ENCODE measurements at places on chromosomes 6 and 20.

- no peak for DNase-seq
Measured at GRCh38 chr20:23049201-23050075, at the start of gene THBD. THBD (minus strand) TSS chr20:23049672; CDS start chr20:23049504, 168 bp downstream.

DNA sequence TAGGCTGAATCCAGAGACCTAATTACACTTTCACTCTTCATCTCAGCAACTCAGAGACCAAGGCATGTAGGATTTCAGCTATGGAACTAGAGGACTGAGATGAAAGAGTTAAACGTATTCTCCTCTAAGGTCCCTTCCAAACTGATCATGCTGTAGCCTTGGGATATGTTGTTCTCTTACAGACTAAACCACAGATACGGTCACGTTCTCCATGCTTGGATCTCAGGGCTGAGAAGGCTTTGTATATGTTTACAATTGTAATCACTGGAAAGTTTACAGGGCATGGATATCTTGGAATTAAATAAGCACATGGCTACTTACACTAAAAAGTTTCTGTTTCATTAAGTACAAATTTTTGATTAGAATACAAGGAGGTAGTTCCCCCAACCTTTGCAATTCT, 50.1 kb downstream of the PKIB start:
- DNase-seq = no peak

- no peak for DNase-seq
Measured at GRCh38 chr6:12977806-12978205, 261.2 kb downstream of the PHACTR1 start.

- DNase-seq = peak; percentile 53
Measured at GRCh38 chr6:36357872-36358225, 21.2 kb upstream of the BNIP5 start.

DNA sequence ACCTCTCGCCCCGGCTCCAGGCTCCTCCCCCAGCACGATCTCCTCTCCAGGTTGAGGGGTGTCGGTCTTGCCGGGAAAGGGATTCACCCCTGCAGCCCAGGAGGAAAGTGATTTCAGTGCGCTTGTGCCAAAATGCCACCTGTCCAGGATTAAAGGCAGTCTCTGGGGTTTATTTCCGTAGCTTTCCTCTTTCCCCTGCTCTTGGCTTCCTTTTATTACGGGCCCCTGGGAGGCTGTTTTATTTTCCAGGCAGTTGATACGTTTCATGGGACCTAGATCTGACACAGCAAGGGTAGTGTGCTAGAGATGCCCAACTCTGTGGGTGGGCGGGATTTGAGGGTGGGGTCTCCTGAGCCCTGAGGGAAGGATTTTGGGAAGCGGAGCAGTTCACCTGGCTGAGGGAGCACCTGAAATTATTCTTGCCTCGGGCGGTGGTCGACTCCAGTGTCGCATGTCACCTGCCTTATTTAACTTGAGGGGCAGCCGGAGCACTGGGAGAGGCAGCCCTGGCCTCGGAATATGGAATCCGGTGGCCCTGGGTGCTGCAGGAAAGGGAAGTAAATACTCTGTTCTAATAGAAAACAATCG, 9.5 kb upstream of the NKX2-2 start:
- DNase-seq = no peak

DNA sequence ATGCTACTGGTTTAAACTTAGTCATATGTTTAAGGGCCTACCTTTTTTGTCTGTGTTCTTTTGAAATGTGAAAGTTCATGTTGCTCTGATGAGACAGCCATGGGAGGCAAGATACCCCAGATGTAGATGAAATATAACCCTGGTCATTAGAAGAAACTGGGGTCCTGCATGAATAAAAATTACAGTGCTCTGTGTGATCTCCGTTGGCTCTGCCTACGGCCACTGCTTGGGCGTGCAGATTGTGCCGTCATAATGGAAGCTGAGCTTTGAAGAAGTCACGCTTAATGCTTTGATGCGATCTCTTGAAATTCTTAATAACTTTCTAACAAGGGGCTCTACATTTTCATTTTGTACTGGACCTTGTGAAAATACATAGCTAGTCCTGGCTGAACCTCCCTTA, at the start of gene TAAR2:
Gene TAAR2 (minus strand): TSS at position 101 of the 400 bp plus-strand sequence. CDS start 0 bp downstream, at position 101.
- DNase-seq = no peak
